MV-4-11 (cell line): ENCODE measurements at places on chromosomes 12 and 14.

DNA sequence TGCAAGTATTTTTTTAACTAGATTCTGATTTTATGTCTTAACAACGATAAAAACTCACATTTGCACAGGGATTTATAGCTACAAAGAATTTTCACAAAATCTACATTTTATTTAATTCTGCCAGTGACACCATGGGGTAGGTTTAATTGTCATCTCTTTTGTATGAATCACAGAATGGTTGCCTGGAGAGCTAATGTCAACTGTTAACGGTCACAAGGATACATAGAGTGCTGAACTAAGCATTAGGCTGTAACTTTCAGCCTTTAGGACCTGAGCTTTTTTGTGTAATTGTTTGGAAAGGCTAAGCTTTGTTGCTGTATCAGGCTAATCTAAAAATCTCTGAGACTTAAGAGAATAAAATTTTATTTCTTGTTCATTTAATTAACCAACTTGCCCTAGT is 465.3 kb upstream of the TBX3 start:
- no peak for DNase-seq

DNA sequence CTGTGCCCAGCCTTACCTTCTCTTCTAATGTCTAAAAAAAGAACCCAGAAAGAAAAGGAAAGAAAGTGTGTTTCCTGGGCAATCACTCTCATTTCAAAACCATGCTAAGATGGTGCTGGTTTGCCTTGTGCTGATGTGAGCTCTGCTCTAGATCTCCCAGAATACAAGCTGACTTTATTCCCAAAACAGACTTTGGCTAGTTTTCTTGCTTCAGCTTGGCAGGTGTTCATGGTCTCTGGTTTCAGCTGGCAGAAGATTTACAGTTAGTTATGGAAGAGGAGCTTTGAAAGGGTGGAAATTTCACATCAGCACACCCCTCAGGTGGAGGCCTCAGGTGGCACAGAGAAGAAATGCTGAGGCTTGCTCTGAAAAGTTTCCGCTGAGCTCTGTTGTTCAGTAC is 34.4 kb downstream of the PPP1R36 start:
- DNase-seq = no peak

- DNase-seq = peak; percentile 73
Measured at GRCh38 chr12:75568393-75568792, 57.0 kb upstream of the KRR1 start.

DNA sequence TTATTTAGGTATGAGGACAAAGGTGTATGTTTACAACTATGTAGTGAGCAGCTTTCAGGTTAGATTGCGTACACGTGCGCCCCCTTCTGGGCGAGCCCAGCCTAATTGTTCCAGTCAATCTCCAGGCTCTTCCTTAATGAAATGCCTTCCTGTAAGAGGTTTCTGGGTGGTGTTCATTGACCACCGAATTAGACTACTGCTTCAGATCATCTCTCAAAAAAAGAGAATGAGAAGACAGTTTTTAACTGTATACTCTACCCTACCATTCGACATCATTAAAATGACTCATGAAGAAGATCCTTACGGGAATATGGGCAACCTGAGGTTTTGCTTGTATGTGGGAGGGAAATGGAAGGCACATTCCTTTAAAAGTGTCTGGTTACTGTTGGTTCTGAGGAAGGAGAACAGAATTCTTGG is 2.1 kb downstream of the LUM start:
- DNase-seq = peak; percentile 64

DNA sequence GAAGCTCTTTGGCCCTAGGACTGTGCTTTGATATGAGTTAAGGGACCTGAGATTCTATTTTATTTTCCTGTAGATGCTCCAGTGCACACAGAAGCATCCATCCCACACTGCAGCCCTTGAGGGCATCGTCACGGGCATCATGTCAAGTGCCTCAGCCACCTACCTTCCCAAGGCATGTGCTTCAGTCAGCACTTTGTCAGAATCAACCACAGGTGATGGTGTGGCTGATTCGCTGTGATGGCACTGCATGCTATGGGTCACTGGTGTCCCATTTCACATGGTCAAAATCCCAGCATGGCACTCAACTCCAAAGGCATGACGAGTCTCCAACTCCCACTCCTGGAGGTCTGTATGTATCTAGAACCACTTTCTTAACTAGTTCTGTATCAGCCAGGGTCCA is 100.8 kb downstream of the AACS start:
- no peak for DNase-seq

DNA sequence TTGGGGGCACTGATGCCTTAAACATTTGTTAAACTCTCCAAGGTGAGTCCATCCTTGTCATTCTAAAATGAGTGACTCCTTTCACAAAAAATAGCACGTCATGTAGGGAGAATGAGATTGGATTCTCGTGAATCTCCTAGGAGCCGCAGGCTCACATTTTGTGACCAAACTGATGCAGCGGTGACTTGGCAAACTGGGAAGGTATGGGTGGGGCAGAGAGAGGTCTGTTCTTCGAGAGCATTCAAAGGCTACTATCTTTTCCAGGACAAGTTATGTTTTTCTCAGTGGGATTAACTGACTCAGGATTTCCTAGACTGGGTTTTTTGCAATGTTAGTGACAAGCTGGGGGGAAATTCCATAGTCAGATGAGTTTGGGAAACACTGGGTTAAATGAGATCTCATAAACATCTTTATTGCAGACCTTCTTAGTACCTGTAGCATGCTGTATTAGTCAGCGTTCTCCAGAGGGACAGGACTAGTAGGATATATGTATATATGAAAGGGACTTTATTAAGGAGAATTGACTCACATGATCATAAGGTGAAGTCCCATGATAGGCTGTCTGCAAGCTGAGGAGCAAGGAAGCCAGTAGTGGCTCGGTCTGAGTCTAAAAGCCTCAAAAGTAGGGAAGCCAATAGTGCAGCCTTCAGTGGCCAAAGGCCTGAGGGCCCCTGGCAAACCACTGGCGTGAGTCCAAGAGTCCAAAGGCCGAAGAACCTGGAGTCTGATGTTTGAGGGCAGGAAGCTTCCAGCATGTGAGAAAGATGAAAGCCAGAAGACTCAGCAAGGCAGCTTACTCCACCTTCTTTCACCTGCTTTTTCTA is 61.0 kb downstream of the FOXN4 start:
- DNase-seq = no peak
